ENCODE measurements at places on chromosomes 6 and 20. TPM values are rescaled to one million over a fixed set of nuclear protein-coding genes. Genes with fewer than 3 reads are reported as not detected.

The HTR1E gene
- not detected for total RNA-seq

The UBE3D gene
- total RNA-seq, result 11.0 TPM

The RSPH9 gene
- 0.28 TPM for total RNA-seq

The ITCH gene
- 63.9 TPM for total RNA-seq

The CYP39A1 gene
- total RNA-seq, result 0.72 TPM

The METTL24 gene
- not detected for total RNA-seq

The SIRPA gene
- total RNA-seq, result 2.4 TPM

The BPIFA1 gene
- total RNA-seq, result not detected

- DNase-seq, result no peak
- peaks cover 3% of the 10 kb centered on the region for H3K4me1 ChIP-seq
- H3K4me3 ChIP-seq, result no peak overlapping the region
- H3K27ac ChIP-seq, result no peak overlapping the region
- no peaks in the 10 kb centered on the region for H3K27me3 ChIP-seq
- no peaks in the 10 kb centered on the region for H3K36me3 ChIP-seq
Observed at GRCh38 chr6:107624541-107624940, 134.6 kb downstream of the SOBP start.

- no peaks in the 10 kb centered on the region for H3K36me3 ChIP-seq
- DNase-seq, result no peak
- H3K27me3 ChIP-seq, result no peaks in the 10 kb centered on the region
- no peaks in the 10 kb centered on the region for H3K4me1 ChIP-seq
Observed at GRCh38 chr6:154632119-154632518, 101.1 kb upstream of the SCAF8 start.

DNA sequence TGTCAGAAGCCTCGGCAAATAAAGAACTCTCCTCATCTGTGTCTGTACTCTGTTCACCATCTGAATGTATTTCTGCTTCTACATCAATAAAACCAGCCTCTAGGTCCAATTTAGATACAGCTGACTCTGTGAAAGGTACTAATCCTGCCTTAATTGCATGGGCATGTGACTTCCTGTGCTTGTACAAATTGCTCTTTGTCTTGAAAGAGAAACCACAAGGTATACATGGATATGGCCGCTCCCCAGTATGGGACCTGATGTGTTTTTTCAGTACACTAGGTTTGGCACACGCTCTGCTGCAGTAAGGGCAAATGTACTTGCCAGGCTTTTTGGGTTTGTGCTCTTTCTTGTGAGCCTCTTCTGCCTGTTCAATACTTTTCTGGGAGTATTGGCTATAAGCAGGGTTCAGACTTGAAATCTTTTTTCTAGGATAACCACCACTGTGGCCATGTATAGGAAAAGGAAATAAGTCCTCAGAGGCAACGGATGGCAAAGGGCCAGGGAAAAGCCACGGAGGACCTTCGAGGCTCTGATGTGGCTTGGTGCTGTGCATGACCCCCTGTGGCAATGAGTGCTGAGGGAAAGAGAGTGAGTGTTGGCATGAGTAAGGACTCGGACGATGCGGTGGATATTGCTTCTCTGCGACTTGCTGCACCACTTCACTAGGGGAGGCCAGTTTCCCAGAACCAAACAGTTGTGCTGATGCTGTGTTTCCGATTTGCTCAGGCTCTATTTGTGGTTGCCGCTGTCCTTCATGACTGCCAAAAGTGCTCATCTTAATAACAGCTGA, 170.9 kb downstream of the HIVEP2 start:
- H3K4me1 ChIP-seq, result no peaks in the 10 kb centered on the region
- no peak overlapping the region for H3K27ac ChIP-seq
- no peak overlapping the region for H3K4me3 ChIP-seq
- no peaks in the 10 kb centered on the region for H3K36me3 ChIP-seq
- no peaks in the 10 kb centered on the region for H3K27me3 ChIP-seq
- DNase-seq, result no peak

- no peaks in the 10 kb centered on the region for H3K36me3 ChIP-seq
- no peaks in the 10 kb centered on the region for H3K27me3 ChIP-seq
- no peak overlapping the region for H3K27ac ChIP-seq
- no peaks in the 10 kb centered on the region for H3K4me1 ChIP-seq
- H3K4me3 ChIP-seq, result no peak overlapping the region
- DNase-seq, result no peak
Observed at GRCh38 chr6:101011186-101011585, 130.1 kb upstream of the ASCC3 start.

GRCh38 chr6:131555992-131556391, 17.0 kb upstream of the ARG1 start:
- no peaks in the 10 kb centered on the region for H3K36me3 ChIP-seq
- H3K4me3 ChIP-seq, result no peak overlapping the region
- no peak overlapping the region for H3K27ac ChIP-seq
- H3K4me1 ChIP-seq, result no peaks in the 10 kb centered on the region
- H3K27me3 ChIP-seq, result no peaks in the 10 kb centered on the region

DNA sequence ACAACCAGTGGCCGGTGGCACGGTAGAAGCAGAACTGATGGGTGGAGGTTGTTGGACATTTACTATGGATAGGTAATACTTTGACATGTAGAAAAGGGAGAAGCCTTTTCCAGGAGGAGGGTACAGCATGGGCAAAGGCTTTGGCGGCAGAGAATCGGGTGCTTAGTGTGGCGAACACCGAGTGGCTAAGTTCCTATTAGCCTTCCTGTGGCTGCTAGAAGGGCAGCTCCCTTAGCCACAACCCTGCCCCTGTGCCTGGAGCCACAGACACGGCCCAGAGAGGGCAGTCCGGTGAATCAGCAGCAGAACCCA, 37.9 kb upstream of the TGM2 start:
- no peak overlapping the region for H3K4me3 ChIP-seq
- H3K27me3 ChIP-seq, result no peaks in the 10 kb centered on the region
- H3K36me3 ChIP-seq, result no peaks in the 10 kb centered on the region
- no peak overlapping the region for H3K27ac ChIP-seq
- peaks cover 3% of the 10 kb centered on the region for H3K4me1 ChIP-seq

GRCh38 chr20:59836767-59837166, 96.7 kb downstream of the SYCP2 start:
- H3K36me3 ChIP-seq, result no peaks in the 10 kb centered on the region
- H3K4me3 ChIP-seq, result no peak overlapping the region
- no peak for DNase-seq
- H3K27ac ChIP-seq, result no peak overlapping the region
- no peaks in the 10 kb centered on the region for H3K27me3 ChIP-seq

DNA sequence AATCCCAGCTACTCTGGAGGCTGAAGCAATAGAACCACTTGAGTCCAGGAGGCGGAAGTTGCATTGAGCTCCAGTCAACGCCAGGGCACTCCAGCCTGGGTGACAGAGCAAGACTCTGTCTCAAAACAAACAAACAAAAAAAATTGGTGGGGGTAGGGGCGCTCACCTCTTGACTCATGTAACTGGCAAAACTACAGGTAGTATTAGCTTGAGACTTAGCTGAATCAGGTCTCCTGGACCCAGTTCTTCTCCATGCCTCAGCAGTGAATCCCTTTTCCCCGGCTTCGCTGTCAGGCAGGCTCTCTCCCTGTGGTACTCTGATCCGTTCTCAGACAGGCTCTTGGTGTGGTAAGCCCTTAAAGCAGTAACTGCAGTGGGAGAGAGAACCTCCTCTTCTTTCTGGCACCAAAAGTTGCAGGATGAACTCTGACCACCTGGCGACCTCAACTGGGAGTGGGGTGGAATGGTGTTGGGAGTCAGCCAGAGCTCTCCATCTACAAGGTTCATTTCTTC, 12.9 kb downstream of the SLC9A8 start:
- H3K36me3 ChIP-seq, result no peaks in the 10 kb centered on the region
- H3K27me3 ChIP-seq, result no peaks in the 10 kb centered on the region
- no peak overlapping the region for H3K27ac ChIP-seq
- no peak overlapping the region for H3K4me3 ChIP-seq
- no peak for DNase-seq

DNA sequence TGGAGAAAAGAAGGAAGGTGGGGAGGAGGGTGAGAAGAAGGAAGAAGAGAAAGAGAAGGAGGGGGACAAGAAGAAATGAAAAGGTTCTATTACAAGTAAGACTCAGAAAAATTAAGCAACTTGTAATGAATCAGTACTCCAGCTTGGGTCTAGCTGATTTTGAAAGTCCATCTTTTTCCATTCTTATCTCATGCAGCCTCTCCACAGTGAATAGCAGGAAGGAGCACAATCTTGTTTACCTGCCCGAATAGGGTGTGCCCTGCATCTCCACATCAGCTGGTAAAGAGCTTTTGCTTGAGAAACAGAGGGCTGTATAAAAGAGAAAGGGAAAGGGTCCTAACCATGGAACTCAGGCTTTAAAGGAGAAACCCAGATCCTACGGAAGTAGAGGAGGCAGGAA, 348.8 kb downstream of the TPBG start:
- H3K27ac ChIP-seq, result no peak overlapping the region
- no peaks in the 10 kb centered on the region for H3K36me3 ChIP-seq
- no peaks in the 10 kb centered on the region for H3K27me3 ChIP-seq
- DNase-seq, result no peak
- no peak overlapping the region for H3K4me3 ChIP-seq

- H3K36me3 ChIP-seq, result no peaks in the 10 kb centered on the region
- peaks cover 19% of the 10 kb centered on the region for H3K4me1 ChIP-seq
- peak overlapping the region; percentile 32 for H3K27ac ChIP-seq
- no peak for DNase-seq
- no peaks in the 10 kb centered on the region for H3K27me3 ChIP-seq
- H3K4me3 ChIP-seq, result no peak overlapping the region
Observed at GRCh38 chr6:118882314-118882905, 11.5 kb upstream of the ASF1A start.

DNA sequence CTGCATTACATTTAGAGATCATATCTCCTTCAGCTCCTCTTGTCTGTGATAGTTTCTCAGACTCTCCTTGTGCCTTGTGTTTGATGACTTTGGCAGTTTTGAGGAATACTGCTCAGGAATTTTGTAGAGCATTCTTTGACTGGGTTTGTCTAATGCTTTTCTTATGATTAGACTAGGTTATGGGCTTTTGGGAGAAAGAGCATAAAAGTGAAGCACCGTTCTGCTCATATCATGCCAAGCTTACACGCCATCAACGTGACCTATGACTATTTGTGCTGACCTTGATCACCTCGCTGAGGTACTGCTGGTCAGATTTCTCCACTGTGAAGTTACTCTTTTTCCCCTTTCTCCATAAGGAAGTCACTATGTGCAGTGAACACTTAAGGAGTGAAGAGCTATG, 256.0 kb downstream of the LY86 start:
- H3K36me3 ChIP-seq, result no peaks in the 10 kb centered on the region
- H3K27me3 ChIP-seq, result peaks cover 16% of the 10 kb centered on the region
- H3K4me3 ChIP-seq, result no peak overlapping the region
- no peak for DNase-seq
- H3K27ac ChIP-seq, result no peak overlapping the region

DNA sequence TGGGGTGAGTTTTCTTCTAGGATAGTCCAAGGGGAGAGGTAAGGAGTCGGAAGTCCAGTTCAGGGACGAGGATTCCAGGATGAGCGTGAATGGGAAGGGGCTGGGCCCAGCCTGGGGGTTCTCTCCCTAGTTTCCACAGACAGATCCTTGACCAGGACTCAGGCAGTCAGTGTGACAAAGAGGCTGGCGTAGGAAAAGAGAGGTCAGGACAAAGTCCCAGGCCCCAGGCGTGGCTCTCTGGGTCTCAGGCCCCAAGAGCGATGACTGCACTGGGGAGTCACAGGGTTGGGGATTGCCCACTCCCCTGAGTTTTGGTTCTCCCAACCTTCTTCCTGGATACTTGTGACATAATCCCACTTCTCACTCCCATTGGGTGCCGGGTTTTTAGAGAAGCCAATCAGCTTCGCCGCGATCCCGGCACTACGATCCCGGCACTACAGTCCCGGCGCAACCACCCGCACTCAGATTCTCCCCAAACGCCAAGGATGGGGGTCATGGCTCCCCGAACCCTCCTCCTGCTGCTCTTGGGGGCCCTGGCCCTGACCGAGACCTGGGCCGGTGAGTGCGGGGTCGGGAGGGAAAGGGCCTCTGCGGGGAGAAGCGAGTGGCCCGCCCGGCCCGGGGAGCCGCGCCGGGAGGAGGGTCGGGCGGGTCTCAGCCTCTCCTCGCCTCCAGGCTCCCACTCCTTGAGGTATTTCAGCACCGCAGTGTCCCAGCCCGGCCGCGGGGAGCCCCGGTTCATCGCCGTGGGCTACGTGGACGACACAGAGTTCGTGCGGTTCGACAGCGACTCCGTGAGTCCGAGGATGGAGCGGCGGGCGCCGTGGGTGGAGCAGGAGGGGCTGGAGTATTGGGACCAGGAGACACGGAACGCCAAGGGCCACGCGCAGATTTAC, 46.2 kb upstream of the TRIM26 start:
- H3K4me1 ChIP-seq, result peaks cover 4% of the 10 kb centered on the region
- DNase-seq, result peak; percentile 64
- H3K4me3 ChIP-seq, result peak overlapping the region; percentile 81
- peak overlapping the region; percentile 72 for H3K27ac ChIP-seq

- no peak for DNase-seq
- peak overlapping the region; percentile 91 for H3K4me3 ChIP-seq
- peaks cover 12% of the 10 kb centered on the region for H3K36me3 ChIP-seq
Observed at GRCh38 chr20:35283441-35284266, 918 bp downstream of the EIF6 start.

DNA sequence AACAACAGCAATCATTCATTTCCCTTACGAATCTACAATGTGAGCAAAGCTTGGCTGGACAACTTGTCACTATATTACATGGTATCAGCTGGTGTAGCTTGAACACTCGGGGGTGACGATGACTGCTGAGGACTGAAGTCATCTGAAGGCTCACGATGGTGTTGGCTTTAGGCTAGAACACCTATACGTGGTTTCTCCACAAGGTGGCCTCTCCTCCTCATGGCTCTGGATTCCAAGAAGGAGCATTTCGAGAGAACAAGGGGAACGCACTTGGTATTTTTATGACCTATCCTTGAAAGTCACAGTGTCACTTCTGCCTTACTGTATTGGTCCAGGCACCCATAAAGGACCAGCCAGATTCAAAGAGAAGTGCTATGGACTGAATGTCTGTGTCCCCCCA, 37.5 kb upstream of the ADGRF1 start:
- no peak overlapping the region for H3K4me3 ChIP-seq
- no peaks in the 10 kb centered on the region for H3K36me3 ChIP-seq
- no peak for DNase-seq
- H3K27ac ChIP-seq, result no peak overlapping the region
- no peaks in the 10 kb centered on the region for H3K4me1 ChIP-seq

GRCh38 chr6:33271117-33271467, 584 bp downstream of the VPS52 start:
- peaks cover 37% of the 10 kb centered on the region for H3K36me3 ChIP-seq
- DNase-seq, result no peak
- peaks cover 23% of the 10 kb centered on the region for H3K4me1 ChIP-seq
- peak overlapping the region; percentile 100 for H3K27ac ChIP-seq

GRCh38 chr6:142185641-142186040, 38.6 kb downstream of the VTA1 start:
- peaks cover 5% of the 10 kb centered on the region for H3K36me3 ChIP-seq
- no peak overlapping the region for H3K4me3 ChIP-seq
- H3K27me3 ChIP-seq, result no peaks in the 10 kb centered on the region
- H3K4me1 ChIP-seq, result peaks cover 4% of the 10 kb centered on the region
- DNase-seq, result no peak

DNA sequence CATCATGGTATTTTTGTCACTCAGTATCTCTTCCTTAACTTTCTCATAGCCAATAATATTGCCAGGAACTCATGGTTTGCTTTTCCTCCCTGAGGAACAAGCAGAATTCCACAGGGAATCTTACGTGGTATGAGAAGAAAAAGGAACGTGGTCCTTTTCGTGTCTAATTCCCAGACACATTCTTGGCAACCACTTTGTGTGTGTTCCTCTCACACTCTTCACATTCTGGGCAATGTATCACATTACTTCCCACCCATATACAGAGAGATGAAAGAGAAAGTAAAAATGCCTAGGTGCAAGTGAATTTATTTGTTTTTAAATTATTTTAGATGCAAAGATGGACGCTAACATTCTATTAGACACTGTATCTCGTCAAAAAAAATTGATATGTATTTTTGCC, 102.7 kb downstream of the PTPRK start:
- no peak overlapping the region for H3K27ac ChIP-seq
- DNase-seq, result no peak
- H3K27me3 ChIP-seq, result no peaks in the 10 kb centered on the region
- H3K36me3 ChIP-seq, result no peaks in the 10 kb centered on the region
- no peak overlapping the region for H3K4me3 ChIP-seq
- H3K4me1 ChIP-seq, result no peaks in the 10 kb centered on the region
